ENCODE measurements at places on chromosomes 1 and 21.

GRCh38 chr1:239914751-239915231 is 176.9 kb upstream of the FMN2 start:
- no peak for DNase-seq

DNA sequence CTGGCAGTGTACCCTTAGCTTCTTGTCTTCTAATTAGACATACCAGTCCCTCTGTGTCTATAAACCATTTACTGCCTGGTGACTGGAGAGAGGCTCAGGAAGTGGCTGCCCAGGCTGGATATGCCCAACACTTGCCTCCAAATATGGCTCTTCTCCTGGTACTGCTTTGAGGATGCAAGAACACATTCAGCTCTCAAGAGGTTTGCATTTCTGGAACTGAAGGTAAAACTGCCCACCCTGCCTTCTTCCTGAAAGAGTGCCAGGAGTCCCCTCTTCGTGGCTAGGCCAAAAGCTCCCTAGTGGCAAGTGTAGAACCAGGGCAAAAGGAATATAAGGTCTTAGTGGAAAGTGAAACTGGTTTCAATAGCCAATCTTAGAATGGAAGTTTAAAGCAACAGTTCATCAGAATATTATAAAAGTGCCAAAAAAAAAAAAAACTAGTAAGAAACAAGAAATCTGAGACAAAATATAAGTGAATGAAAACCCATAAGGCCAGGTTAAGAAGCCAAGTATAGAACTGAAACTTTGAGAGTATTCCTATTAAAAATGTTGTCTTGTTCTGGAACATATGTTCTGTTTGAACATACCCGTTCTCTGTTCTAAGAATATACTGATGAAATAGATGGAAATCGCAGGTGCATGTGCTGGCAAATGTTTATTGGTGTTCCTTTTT is 77.2 kb upstream of the CTTNBP2NL start:
- DNase-seq = no peak

- DNase-seq = no peak
Observed at GRCh38 chr1:25462732-25463131, 32.0 kb downstream of the MACO1 start.

DNA sequence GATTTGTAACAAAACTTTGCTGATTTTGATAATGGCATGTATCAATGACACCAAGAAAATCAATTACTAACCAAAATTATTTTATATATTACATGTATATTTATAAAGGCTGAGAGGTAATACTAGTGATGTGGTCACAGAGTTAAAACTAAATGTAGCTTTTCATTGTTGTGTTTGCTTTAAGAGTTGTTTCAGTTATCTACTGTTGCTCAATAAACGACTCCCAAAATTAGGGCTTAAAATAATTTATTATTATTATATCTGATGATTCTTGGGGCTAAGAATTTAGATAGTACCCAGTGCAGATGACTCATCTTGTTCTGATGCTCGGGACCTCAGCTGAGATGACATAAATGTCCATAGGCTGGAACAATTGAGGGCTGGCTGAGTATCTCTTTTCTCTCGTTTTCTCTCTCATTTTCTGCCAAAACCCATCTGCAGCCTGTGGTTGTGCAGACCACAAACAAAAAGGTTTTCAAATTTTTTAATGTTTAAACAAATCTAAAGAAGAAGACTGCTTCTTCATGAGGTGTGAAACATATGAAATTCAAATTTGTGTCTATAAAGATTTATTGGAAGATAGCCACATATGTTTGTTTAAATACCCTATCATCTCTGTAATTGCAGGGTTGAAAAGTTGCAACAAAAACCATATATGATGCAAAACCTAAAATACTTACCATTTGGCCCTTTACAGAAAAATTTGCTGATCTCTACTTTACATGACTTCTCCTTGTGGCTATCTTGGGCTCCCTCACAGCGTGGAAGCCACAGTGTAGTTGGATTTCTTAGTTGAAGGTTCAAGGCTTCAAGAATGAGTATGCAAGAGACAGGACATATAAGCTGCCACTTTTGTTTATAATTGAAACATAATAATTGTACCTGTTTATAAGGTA is 14.8 kb upstream of the PTPRC start:
- no peak for DNase-seq

- no peak for DNase-seq
Observed at GRCh38 chr1:229710746-229711145, 84.7 kb downstream of the URB2 start.

GRCh38 chr1:35192056-35192852 is 691 bp downstream of the SFPQ start:
- peak; percentile 88 for DNase-seq

DNA sequence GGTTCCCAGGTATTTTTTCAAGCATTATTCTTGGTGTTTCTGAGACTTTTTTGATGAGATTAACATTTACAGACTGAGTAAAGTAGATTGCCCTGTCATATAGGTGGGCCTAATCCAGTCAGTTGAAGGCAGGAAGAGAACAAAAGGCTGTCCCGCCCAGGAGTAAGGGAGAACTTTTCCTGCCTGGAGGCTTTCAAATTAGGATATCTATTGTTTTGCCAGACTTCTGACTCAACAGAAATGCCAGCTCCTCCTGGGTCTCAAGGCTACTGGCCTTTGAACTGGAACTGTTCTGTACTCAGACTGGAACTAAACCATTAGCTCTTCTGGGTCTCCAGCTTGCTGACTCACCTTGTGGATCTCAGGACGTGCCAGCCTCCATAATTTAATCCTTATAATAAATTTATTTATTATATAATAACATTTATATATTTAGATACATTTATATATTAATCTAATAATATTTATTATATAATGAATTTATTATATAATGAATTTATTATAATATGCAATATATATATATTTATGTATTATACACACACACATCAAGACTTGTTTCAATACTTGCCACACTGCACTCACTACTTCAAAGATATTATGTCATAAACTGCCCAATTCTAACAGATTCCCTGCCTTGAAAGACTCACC is 510.8 kb upstream of the B3GALT2 start:
- no peak for DNase-seq

DNA sequence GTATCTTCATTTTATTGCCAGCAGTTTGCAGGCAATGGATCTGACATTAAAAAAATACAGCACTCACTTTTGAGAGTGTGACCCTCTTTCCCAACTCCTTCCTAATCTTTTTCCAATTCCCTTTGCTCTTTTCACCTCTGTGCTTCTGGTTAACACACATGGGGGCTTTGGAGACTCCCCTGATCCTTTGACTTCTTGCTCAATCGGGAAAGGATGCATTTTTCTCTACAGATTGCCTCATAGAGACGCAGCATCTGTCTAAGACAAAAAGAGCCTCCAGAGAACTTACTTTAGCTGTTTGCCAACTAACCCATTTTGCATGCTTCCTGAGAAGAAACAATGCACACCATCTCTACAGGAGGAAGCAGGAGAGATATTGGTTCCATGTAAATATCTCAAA is 378.3 kb downstream of the PBX1 start:
- no peak for DNase-seq

DNA sequence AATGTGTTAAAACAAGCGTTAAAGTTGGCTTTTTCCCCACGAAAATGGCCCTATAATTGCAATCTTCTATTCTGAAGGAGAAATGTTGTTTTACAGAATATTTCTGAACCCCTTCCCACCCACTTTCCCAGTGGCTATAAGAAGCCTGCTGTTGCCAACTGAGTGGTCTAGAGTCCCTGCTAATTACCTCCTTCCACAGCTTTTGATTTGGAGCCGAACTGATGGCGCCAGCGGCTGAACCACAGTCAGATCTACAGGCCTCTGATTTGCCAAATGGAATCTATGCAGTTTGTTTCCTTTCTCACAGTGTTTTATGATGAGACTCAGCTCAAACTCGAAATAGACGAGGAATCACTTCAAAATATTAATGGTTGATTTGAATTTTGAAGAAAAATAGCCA is 76.0 kb upstream of the C1orf105 start:
- DNase-seq = no peak

DNA sequence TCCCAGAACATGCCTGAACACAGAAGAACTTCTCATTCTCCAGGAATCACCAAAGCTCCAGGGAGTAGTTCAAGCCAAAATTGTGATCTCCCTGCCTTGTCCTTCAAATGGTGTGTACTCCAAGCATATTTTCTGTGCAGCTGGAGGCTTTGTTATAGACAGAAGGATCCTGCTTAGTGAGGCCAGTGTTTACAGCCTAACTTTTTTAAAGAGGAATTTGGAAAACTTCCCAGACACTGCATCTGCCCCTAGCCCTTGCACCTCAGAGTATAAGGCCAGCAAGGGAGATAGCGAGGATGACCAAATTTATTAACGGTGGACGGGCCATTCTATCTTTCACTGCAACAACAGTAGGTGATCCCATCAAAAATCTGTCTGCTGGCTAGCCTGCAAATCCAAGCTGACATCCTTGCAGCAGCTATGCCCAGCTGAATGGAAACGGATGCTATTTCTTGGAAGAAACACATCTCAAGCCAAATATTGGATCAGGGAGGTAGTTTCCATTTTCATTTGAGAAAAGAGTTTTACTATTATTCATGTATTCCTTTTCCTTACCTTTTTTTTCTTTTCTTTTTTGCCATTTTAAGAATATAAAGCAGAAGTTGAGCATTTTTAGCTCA is 249.8 kb downstream of the USH2A start:
- DNase-seq = no peak

DNA sequence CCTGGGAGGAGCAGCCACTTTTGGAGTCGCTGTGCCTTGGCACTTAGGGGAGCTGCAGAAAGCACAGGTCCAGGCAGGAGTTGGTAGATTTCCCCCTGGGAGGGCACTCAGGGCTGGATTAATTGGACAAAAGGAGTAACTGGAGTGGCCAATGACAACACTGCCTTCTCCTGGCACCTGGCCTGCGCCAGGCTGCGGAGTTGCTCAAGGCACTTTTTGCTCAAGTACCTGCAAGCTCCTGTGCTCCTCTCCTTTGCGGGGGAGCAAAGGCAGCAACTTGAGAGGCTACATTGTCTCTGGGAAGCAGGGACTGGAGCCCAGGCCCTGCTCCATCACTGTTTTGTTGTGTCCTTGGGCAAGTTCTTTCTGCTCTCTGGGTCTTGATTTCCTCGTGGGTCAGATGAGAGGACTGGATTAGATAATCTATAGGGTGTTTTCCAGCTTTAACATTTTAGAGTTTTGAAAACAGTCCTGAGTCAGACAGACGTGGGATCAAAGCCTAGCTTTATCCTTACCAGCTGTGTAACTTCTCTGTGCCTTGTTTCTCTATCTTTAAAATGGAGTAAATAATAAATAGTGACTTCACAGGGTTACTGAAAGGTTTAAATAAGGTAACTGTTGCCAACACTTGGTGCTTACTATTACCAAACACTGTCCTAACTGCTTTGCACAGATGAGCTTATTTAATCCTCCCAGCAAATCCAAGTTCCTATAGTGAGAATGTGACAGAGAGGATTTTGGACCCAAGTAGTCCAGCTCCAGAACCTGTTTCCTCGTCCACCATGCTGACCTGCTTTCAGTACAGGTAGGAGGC is 18.0 kb upstream of the GRHL3 start:
- no peak for DNase-seq

- no peak for DNase-seq
Observed at GRCh38 chr1:170226767-170227166, 81.0 kb downstream of the NTMT2 start.

DNA sequence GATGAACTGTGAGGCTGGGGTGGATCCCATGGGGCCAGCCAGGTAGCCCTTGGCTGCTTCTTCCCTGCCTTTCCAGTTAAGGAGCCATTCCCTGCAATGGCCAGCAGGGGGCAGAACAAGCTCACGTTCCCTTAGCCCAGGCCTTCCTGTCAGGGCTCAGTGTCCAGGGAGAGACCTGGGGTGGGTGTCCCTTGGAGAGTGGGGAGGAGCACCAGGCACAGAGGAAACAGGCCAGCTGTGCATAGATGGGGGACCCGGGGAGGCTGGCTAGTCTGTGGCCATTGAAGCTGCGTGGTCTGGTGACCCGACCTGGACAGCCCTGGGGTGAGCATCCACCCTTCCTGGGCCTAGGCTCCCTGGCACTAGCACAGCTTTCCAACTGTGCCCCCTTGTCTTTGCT is 13.2 kb upstream of the EPS8L3 start:
- peak; percentile 70 for DNase-seq

- DNase-seq = no peak
Observed at GRCh38 chr1:244851546-244852231, 12.7 kb downstream of the HNRNPU start.

GRCh38 chr1:171744986-171745385 is 3.1 kb upstream of the VAMP4 start:
- DNase-seq = no peak

- DNase-seq = no peak
Observed at GRCh38 chr1:24850328-24850920, 79.7 kb downstream of the RUNX3 start.

DNA sequence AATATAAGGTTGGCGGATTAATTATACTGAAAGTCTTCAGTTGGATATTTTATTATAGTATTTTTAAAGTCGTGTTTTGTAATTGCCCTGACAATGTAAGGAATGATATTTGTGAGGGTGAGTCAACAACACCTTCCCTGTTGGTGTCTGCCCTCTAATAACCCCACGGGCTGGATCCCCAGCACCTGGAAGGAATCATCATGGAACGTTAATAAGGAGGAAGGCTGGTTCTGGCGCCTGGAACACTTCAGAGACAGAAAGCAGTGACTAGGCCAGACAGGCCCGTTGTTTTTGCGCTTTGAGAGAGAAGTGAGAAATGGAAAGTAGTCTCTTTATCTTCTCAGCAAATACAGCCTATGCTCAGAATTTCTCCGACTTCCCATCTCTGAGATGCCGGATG is 31.6 kb downstream of the TEX35 start:
- DNase-seq = no peak

DNA sequence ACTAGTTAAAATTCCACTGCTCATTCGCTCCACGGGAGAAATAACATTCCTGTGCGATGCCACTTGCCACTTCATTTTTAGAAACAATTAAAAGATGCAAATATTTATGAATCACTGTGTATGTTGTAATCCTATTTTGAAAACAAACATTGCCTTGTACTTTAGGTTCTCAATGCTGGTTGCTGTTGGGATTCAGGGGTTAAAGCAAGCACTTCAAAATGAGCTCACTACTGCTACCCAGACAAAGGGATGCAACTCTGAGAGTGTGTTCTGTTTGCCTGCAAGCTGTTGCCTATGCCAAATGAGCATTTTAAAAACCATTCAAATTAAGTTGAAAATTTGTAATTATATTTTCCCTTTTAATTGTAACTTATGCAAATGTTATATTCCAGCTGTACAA is 87.5 kb downstream of the RWDD3 start:
- DNase-seq = no peak

- no peak for DNase-seq
Observed at GRCh38 chr1:113031171-113031933, 41.6 kb upstream of the LRIG2 start.

DNA sequence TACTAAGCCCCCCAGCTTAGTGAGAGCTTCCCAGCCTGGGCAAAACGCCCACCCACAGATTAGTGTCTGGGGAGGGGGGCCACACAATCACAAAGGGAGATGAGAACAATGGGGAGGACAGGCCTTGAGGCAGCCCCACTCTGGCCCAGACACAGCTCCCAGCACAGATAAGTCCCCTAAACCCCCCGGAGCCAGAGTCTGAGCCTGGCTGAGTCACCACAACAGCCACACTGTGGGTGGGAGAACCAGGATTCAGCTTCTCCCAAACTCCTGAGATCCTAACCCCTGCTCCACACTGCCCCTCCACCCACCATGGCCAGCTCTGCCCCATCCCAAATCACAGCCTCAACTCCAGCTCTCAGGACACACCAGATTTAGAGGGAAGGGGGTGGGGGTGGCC is 4.2 kb downstream of the NECTIN4 start:
- no peak for DNase-seq

- no peak for DNase-seq
Observed at GRCh38 chr1:54409156-54410142, 3.3 kb upstream of the SSBP3 start.
